ENCODE measurements at places on chromosomes 3 and 15. TPM values are rescaled to one million over a fixed set of nuclear protein-coding genes. Genes with fewer than 3 reads are reported as not detected.

Gene GSK3B
- total RNA-seq: 57.9 TPM

Gene PPIP5K1
- 20.7 TPM for total RNA-seq

GRCh38 chr3:162217647-162218046 is 721.0 kb downstream of the OTOL1 start:
- no peak for DNase-seq

GRCh38 chr3:127684871-127685707 is 12.3 kb downstream of the ABTB1 start:
- DNase-seq: no peak

- no peak for DNase-seq
Measured at GRCh38 chr3:103965764-103966163, 1400.9 kb upstream of the ALCAM start.

GRCh38 chr3:42210726-42211125 is 55.3 kb downstream of the CCK start:
- DNase-seq: no peak

Data from urinary bladder (tissue), 4 donors.